Activated CD4-positive, alpha-beta memory T cell treated with anti-CD3 and anti-CD28 coated beads for 36 hours (primary cell): ENCODE measurements at places on chromosomes 1 and 21.
A peak's percentile ranks its signal among the peaks of the same experiment; 100 is the strongest.

- DNase-seq: no peak
Measured at GRCh38 chr1:185139246-185139645, 17.5 kb downstream of the TRMT1L start.

DNA sequence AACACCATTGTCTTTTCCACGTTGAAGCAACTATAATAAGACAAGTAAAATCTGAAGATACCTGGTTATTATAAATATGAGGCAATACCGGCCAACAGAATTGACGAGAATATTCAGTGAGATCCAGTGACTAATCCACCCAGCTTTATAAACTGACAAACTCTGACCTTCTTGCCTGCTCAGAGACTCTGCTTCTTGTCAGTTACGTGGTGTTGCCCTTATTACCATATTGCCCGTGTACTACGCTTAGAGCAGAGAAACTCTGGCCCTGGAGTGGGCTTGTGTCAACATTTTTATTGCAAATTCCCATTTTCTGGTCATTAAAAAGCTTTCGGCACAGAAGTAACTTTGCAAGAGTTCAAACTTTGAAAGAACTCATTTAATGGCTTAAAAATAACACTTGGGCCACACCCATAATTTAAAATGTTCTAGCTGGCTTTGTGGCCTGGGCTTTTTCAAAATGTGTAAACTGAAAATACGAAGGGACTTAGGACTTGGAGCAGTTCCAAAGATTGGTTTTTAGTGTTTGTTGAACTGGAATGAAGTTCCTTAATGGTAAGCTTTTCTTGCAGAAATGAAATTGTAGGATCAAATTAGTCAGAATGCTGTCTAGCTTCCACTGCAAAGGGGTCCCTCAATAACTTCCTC lies 266.2 kb downstream of the LMO4 start:
- no peak for DNase-seq

DNA sequence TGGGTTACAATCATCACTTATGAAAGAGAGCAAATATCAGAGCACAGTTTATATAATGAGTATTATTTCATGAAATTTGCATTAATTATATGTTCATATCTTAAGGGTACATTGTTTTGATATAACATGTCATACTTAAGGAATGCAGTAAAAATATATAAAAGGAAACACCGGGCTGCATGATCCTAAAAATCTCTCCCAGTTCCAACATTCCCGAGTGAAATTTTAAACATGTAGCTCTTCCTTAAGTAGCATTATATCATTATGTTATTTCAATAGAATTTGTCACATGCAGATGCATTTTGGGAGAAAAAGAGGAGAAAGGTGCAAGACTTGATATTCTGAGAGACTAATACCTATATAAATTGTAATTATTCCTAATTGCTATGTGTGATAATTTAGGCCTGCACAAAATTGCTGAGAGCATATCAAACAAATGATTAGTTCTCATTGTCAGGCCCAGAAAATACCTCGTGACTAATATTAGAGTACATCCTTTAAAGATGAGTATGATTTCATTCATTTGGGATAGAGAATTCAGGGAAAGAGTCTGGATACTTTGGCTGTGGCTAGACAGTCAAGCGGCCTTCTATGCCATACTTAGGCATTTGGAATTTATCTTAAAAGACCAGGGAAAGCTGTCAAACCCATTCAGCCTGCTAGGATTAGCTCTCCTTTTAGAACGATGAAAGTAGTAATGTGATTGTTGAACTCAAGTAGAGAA lies 86.8 kb downstream of the ADGRL2 start:
- DNase-seq: no peak

DNA sequence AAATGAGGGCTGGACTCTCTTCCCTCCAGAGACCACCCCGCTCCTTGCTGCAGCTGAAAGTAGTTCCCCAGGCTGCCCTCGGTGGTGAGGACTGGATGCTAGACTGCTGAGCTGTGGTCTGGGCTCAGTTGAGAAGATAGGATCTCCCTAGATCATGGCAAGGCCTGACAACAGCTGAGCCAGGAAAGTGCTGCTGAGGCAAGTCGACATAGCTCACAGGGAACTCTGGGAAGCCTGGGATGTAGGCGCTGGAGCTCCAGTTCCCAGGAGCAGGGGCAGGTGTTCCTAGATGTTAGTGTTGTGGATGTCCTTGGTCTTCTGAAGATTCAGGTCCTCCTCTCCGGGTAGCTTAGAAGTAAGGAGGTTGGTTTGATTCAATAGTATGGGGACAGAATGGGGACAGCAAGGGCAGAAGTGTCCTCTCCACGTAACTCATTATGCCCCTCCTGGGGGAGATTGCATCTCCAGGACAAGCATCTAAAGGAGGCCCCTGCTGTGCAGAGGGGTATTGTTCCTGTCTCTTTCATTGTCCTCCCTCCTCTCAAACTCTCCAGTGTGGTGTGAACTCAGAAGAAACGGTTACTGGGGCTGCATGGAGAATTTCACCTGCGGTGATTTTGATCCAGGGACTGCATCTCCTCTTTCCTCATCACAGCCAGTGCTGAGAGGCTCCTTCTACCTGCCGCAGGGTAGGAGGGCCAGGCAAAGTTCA lies 3.7 kb downstream of the CYB561D1 start:
- DNase-seq: no peak

DNA sequence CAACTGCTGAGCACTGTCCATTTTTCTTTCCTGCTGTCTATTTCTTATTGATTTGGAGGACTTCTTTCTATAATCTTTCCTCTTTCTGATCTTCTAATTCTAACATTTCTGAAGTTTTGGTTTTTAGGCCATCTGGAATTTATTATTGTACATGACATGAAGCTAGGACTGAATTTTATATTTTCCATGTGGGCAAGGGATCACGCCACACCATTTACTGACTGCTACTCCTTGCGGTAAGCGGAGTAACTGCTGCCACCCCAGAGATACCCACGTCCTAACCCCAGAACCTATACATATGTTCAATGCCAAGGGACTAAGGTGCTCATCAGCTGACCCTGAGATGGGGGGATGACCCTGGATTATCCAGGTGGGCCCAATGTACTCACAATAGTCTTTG lies 70.6 kb downstream of the NPHP4 start:
- DNase-seq: no peak

- no peak for DNase-seq
Measured at GRCh38 chr1:6635910-6636760, 11.5 kb downstream of the THAP3 start.

- no peak for DNase-seq
Measured at GRCh38 chr1:23964790-23965740, 5.4 kb downstream of the PNRC2 start.

- DNase-seq: no peak
Measured at GRCh38 chr1:192954705-192955265, 104.4 kb downstream of the UCHL5 start.

DNA sequence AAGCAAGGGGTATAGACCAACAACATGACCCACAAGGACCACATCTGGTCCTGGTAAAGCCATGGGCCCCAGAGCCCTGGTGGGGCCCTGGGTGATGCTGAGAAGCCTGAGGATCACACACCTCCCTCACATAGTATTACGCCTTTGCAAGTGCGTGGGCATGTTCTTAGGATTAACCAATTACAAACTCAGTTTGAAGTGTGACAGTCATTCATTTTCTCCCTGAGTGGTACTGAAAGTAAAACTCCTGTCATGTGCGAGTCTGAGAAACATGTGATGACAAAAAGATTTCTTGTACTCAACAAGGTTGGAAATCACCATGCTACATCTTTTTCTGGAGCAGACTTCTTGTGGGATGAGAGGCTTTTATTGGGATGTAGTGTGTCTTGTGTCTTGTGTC lies 315.3 kb upstream of the DUSP10 start:
- peak; percentile 11 for DNase-seq

DNA sequence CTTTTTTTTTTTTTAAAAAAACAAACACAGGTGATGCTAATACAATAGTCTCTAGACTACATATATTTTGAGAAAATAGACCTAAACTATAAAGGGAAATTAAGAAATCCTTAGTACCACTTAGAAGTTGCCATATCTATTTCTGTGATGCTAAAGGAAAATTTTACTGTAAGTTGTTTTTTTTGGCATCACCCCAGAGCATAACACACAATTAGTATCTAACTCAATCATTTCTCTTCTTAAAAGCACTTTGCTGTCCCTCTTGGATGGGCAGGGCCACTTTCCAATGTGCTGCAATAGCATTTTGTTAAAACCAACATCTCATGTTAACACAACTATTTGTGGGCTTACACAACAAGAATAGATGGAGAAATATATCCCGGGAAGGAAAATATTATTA lies 91.9 kb downstream of the GABPA start:
- DNase-seq: no peak

GRCh38 chr1:205294175-205294917 lies 27.2 kb downstream of the NUAK2 start:
- DNase-seq: no peak

DNA sequence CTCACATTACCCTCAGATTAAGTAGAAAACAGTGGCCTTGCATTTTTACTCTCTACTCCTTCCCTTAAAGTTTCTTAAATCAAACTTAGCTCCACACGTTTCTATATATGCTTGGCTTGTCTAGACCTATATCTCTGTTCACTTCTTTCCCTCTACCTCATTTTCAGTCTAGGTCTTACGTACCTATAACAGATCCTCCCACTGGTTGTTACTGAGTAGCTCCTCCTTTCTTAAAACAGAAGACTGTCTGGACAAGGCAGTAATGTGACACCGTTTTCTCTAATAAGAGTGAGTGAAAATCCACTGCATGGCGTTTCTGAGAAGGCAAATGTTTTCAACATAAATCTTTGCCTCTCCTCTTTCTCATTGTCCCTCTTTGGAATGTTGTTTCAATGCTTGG lies 211.7 kb upstream of the POGK start:
- DNase-seq: no peak

DNA sequence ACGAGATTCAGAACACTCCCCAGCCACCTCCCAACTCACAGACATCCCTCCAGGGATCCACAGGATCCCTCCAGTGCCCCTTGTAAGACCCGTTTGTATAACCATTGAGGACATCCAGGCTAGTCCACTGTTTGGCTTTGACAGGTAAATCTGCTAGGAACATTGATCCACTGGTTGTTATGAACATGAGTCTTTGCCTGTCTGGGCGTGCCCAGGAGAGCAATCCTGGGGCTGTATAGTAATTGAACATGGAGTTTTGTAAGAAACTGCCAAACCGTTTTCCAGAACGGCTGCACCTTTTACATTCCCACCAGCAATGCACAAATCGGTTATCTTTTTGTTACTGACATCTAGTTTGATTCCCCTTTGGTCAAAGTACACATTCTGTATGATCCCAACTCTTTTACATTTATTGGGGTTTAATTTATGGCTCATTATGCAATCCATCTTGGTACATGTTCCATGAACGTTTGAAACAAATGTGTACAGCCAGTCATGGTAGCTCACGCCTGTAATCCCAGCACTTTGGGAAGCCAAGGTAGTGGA lies 88.7 kb downstream of the WDR4 start:
- no peak for DNase-seq

GRCh38 chr1:226708342-226708780 lies 30.7 kb downstream of the ITPKB start:
- peak; percentile 61 for DNase-seq

DNA sequence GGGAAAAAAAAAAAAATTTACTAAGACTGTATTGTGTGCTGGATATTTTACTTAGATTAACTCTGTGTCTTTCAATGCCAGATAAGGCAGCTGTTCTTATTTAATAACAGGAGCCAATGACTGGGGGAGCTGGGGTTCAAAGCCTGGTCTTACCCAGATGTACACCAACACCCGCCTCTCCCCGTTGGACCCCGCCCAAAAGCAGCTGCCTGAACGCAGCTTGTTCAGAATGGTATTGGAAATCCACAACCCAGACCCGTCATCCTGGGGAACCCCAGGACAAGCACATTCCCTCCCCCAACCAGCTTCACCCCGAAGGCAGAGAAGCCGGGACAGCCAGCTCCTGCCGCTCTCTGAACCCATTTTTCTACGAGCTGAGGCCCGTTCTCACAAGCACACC lies 113.6 kb upstream of the TMPRSS2 start:
- no peak for DNase-seq

DNA sequence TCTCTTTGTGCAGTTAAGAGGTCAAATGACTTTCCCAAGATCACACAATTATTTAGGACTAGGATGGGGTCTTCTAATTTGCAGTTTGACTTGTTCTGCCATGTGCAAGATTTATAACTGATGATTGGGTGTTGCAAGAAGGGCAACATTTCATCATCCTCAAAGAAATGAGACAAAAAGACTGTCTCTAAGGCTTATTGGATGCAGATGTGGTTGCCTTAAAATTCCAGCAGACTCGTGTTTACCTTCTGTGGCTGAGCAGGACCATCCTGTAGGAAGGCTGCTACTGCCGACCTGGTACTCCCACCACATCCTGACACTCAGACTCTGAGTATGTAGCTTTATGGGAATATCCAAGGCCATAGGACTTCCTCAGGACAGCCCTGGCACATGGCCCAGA lies 99.9 kb upstream of the SGIP1 start:
- DNase-seq: no peak

GRCh38 chr21:37392441-37392840 lies 25.9 kb downstream of the DYRK1A start:
- no peak for DNase-seq

- peak; percentile 46 for DNase-seq
Measured at GRCh38 chr1:39509360-39510009, 18.0 kb downstream of the BMP8A start.

- DNase-seq: no peak
Measured at GRCh38 chr1:157176591-157177121, 38.5 kb upstream of the ETV3 start.

GRCh38 chr1:109441069-109441468 lies 14.8 kb upstream of the PSMA5 start:
- no peak for DNase-seq

- DNase-seq: no peak
Measured at GRCh38 chr1:156448134-156448967, 52.2 kb downstream of the MEF2D start.
